ENCODE measurements at places on chromosomes 3 and 15.

GRCh38 chr15:43872416-43873020 is 45.7 kb downstream of the WDR76 start:
- peak; percentile 90 for DNase-seq

DNA sequence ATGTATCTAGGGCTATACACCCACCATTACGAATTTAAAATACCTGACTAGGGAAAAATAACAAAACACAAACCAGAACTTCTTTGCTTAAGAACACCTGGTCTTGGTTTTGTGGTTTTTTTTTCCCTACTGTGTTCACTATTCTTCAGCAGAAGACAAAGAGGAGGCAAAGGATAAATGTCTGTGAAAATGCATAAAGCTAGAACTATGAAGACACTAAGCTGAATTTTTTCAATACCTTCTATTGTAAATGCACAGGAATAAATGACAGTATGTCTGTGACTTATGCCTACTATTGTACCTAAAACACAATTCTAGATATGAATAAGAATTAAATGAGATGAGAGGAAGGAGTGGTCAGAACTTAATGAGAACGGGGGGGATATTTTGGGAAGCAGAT is 86.9 kb downstream of the TBL1XR1 start:
- DNase-seq = no peak

- DNase-seq = peak; percentile 27
Measured at GRCh38 chr15:73317651-73318462, 50.9 kb downstream of the HCN4 start.

DNA sequence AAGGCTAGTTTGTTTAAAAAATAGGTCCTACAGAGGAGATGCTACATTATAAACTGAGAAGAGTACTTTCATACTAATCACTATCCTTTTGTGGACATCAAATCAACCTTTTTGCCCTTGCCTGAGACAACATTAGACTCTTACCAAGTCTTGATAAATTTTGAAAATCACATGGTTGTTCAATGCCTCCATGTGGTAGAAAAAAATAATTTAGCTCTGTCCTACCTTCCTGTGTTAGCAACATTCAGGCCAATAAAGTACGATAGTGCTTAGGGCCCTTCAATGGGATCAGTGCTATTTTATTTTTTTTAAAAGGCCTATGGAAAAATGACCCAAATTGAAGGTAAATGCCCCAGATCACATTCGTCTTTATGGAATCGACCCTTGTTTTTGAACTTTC is 5.0 kb upstream of the UBE2E1 start:
- DNase-seq = no peak

GRCh38 chr3:190444006-190444405 is 5.7 kb downstream of the TMEM207 start:
- DNase-seq = no peak

GRCh38 chr3:127985216-127985615 is 67.0 kb upstream of the SEC61A1 start:
- DNase-seq = no peak

GRCh38 chr15:36782681-36783080 is 203.3 kb downstream of the CDIN1 start:
- DNase-seq = no peak

DNA sequence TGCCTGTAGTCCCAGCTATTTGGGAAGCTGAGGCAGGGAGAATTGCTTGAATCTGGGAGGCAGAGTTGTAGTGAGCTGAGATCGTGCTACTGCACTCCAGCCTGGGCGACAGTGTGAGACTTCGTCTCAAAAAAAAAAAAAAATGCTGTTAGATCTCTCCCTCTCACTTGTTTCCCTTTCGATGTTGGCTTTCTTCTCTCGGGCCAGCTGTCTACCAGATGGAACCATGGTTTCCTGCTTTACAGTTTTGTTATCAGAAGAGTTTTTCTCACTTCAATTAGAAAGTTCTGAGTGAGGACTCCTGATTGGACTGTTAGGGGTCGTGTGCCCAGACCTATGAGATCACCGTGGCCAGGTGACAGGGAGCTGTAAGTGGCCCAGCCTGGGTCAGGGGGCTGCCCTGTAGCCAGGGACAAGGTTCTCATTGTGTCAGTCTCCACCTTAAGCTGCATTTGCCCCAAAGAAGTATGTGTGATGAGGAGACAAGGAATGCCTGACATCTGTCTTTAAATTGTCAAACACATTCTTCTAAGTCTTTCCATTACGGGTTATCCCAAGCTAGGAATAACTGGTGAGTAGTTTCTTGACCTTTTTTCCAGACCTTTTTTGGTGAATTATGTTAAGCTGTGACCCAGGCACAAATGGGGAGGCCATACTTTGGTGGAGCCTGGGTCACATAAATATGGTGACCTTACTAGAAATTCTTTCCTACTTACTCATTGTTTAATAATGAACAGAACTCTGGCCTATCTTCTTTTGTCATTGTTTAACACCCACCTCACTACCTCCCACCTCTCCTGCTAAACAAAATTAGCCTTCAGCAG is 25.2 kb downstream of the SNAPC5 start:
- no peak for DNase-seq

DNA sequence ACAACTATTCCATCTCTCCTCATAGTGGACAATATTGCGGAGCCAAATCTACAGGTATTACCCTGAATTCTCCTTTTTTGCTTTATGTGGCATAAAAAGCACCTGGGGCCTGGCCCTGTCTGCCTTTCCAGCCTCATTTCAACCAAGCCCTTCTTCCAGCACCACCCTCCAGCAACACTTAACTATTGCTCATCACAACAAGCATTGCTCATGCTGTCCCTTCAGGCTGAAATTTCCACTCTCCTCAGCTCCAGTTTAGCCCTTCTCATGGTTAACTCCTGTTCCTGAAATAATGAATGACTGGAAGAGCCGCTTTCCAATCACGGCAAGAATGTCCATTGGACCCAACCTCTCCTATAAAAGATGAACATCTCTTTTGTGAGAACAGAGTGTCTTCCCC is 107.4 kb downstream of the P2RY1 start:
- DNase-seq = no peak

GRCh38 chr15:47937834-47938233 is 183.0 kb upstream of the SLC24A5 start:
- DNase-seq = no peak

GRCh38 chr15:48221885-48222284 is 15.8 kb downstream of the SLC12A1 start:
- DNase-seq = no peak

DNA sequence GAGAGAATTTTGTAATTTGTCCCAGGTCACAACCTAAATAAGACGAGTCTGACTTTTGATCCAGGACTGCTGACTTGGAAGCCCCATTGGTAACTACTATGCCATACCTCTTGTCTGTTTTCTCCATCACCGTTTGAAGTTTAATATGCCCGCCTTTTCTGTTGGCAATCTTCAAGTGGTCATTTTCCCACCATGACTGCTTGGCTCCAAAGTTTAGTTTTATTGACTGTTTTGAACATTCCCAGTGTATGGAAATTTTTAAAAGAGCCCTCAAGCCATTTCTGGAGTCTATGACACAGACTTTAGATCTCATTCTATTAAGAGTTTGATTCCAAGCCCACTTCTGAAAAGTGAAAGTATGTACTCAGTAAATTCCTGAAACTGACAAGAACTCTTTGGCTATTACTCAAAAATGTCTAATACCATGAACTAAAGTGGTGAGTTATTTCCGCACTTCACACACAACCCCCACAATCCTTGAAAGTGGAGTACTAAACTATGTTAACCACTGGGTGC is 136.7 kb upstream of the ADAMTS9 start:
- DNase-seq = no peak

- peak; percentile 78 for DNase-seq
Measured at GRCh38 chr3:159263750-159264553, 462.1 kb downstream of the MFSD1 start.

GRCh38 chr3:155350571-155350970 is 57.1 kb upstream of the STRIT1 start:
- no peak for DNase-seq

All from Ammon's horn (tissue), 1 donor.